ENCODE measurements at places on chromosomes 16 and 17. TPM values are rescaled to one million over a fixed set of nuclear protein-coding genes. Genes with fewer than 3 reads are reported as not detected.
A peak's percentile ranks its signal among the peaks of the same experiment; 100 is the strongest.

DNA sequence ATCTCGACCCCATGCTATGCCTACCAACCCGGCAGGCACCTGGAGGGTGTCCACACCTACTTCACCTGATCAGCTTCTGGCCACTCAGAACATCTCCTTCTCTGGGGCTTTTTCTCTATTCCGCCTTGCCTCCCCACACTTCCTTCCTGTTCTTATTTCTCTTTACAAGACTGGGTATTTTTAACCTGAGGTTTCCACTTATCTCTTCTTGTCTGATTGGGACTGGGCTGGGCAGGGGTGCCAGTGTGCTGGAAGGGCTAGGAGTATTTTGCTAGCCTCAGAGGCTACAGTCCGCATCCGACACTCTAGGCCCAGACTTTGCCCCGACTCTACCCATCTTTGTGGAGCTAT, 26.2 kb upstream of the ZNF652 start:
- no peak for DNase-seq

DNA sequence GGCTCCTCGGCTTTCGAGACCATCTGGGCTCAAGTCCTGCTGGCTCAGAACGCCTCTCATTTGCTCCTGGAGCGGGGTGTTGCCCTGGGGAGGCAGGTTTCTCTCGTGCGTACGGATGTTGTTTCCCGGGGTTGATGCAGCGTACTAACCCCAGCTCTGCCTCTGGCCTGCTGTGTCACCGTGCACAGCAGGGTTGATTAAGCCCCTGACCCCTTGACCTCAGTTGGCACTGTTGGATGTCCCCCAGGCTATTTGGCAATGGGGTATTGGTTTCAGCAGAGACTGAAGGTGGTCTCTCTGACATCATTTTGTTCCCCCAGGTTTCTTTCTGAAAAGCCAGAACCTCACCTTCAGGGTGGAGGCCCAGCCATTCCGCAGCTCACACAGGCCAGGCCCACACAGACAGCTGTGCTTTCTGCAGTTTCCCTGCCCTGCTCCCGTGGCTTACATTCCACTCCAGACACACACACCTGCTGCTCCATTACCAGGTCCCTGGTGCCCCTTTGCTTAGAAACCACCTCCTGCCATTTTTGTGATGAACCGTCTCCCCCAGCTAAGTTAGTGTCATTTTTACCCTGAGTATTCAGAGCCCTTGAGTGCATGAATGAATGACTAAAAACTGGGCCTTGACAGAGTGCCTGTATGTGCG, 233.5 kb downstream of the CCDC182 start:
- no peak for DNase-seq

- peak; percentile 97 for DNase-seq
Observed at GRCh38 chr17:39231591-39232551, 6.1 kb upstream of the STAC2 start.

GRCh38 chr17:28227316-28228108, 91.5 kb upstream of the TMEM97 start:
- peak; percentile 89 for DNase-seq

GRCh38 chr17:16470265-16470664, 21.7 kb downstream of the LRRC75A start:
- DNase-seq: peak; percentile 56

DNA sequence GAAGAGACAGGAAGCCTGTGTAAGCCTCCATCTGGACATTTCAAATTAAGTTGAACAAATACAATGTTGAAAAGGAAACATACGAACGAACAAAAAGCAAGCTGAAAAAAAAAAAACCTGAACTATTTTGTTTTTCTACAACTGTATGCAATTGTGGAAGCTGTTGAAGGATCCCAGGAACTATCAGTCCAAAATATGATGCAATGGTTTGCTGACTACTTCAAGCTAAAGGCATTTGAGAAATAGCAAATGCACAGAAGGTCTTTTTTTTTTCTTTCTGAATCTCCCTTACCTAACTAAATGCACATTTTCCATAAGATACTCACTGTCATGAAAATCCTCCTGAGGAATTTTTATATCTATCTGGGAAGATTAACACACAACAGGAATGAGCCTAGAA, 40.2 kb downstream of the MAF start:
- no peak for DNase-seq

The MNT gene
- total RNA-seq: 12.3 TPM

The RAI1 gene
- 15.6 TPM for total RNA-seq

The FOXC2 gene
- total RNA-seq: 2.2 TPM

The CPHXL2 gene
- not detected for total RNA-seq

The ABCA8 gene
- 36.2 TPM for total RNA-seq

The GGT6 gene
- total RNA-seq: not detected

The EVPL gene
- total RNA-seq: not detected
